ENCODE measurements at places on chromosomes 1 and 21.

- DNase-seq, result no peak
Observed at GRCh38 chr1:99347041-99347684, 82.9 kb downstream of the PLPPR4 start.

DNA sequence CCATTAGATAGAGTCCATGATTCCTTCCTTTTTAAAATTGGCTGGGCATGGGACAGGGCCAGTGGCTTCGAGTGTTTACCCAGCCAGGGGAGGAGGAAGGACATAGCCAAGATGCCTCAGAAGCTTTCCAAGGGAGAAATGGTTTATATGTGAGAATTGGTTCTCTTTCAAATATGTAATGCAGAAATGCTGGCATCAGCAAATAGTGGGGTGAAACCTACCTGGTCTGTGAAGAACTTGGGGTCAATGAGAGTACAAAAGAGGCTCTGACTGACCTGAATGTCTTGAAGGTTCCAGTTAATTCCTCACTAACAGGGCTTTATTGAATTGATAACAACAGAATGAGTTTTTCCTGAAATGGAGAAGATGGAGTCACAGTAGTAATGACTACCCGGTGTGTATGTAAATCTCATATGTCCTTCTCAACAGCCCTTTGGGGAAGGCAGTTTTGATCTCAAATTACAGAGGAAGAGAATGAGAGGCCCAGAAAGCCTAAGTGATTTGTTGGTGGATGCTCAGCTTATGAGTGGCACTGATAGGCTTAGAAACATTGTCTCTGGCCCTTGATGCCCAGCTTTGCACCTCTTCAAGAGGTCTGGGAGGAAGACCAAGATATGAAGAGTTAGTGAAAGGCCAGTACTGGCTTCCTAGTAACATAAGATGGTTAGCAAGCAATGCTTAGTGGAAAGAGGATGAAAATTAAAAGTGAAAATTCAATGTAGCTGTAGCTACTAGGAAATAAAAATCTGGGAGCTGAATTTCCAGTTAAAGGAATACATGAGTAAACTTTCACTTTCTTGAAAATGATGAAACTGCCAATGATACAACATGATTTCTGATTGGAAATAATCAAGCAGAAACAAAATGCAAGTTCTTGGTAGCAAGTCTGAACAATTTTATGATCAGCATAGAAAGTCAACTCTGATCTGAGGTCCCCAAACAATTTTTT, 2.7 kb downstream of the ATF3 start:
- no peak for DNase-seq

- no peak for DNase-seq
Observed at GRCh38 chr21:42760951-42761751, 107.7 kb downstream of the PDE9A start.

DNA sequence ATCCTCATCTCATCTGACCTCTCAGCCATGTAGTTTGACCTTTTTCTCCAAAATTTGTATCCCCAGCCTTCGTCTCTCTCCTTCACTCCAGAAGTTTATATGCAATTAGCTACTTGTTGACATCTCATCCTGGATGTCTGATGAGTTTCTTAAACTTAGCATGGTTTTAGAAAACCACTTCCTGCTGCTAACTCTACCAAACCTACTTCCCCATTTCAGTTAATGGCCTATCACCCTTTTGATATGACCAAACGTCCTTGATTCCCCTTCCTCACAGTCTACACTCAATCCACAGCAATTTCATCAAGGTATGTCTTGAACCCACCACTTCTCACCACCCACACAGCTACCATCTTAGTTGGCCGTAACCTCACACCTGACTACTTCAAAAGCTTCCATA, 121.9 kb downstream of the LRRC40 start:
- DNase-seq, result no peak

DNA sequence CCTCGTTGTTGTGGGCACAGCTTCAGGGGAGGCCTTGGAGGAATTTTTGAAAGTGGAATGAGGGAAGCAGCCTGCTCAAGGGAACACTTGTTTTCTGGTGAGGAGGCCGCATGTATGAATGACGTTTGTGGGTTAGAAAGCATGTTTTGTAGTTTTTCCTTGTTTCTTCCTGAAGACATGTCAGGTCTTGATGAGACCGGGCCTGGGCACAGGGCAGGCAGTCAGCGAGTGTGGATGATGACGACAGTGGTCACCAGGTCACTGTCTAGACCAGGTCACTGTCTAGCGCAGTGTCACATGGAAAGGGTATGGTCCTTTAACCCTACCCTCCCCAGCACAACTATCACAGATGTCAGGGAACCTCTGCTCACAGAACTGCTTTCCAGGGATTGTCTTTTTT, 7.3 kb downstream of the PSEN2 start:
- DNase-seq, result no peak

GRCh38 chr1:186790101-186790500, 38.6 kb upstream of the PLA2G4A start:
- no peak for DNase-seq

DNA sequence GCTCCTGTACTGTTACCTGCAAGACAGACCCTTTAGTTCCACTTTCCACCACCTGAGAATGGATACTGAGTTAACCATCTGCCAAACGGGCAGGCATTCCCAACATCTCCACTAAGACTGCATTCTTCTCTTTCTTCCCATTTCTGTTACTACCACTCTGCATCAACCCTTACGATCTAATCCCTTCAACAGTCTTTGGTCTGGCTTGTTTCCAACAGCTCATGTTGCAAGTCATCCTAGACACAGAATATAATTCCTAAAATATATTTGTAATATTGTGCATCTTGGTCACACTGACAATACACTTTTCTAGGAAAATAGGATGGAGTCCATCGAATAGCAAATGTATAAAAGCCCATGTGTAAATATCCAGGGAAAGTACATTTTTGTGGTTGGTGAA, 166.7 kb downstream of the SIPA1L2 start:
- DNase-seq, result no peak

DNA sequence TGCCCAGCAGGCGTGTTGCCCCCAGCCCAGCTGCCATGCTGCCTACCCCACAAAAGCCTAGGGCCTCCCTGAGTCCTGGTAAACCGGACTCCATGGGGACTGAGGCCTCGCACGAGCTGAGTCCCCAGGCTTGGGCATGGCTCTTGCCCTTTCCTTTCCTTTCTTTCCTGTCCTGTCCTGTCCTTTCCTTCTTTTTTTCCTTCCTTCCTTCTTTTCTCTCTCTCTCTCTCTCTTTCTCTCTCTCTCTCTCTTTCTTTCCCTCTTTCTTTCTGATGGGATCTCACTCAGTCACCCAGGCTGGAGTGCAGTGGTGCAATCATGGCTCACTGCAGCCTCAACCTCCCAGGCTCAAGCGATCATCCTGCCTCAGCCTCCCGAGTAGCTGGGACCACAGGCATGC, 104.4 kb downstream of the SPSB1 start:
- no peak for DNase-seq

- DNase-seq, result no peak
Observed at GRCh38 chr21:43727519-43728153, 8.7 kb downstream of the PDXK start.

- DNase-seq, result no peak
Observed at GRCh38 chr1:17572264-17572985, 32.9 kb downstream of the ARHGEF10L start.

GRCh38 chr21:26954662-26955121, 12.2 kb downstream of the ADAMTS5 start:
- DNase-seq, result no peak

GRCh38 chr1:221549815-221550214, 192.1 kb downstream of the DUSP10 start:
- DNase-seq, result no peak

GRCh38 chr1:30638811-30639210, 84.6 kb downstream of the MATN1 start:
- DNase-seq, result no peak

DNA sequence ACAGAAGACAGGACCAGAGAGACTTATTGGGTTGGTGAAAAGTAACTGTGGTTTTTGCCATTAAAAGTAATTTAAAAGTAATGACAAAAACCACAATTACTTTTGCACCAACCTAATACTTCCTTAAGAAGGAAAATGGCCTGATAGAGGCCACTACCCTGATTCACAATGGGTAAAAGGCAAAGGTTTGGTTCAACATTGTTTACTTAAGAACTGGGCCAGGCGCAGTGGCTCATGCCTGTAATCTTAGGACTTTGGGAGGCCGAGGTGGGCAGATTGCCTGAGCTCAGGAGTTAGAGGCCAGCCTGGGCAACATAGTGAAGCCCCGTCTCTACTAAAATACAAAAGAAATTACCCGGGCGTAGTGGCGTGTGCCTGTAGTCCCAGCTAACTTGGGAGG, 48.2 kb upstream of the RCOR3 start:
- DNase-seq, result no peak

- DNase-seq, result no peak
Observed at GRCh38 chr21:40853956-40854688, 7.2 kb upstream of the DSCAM start.

DNA sequence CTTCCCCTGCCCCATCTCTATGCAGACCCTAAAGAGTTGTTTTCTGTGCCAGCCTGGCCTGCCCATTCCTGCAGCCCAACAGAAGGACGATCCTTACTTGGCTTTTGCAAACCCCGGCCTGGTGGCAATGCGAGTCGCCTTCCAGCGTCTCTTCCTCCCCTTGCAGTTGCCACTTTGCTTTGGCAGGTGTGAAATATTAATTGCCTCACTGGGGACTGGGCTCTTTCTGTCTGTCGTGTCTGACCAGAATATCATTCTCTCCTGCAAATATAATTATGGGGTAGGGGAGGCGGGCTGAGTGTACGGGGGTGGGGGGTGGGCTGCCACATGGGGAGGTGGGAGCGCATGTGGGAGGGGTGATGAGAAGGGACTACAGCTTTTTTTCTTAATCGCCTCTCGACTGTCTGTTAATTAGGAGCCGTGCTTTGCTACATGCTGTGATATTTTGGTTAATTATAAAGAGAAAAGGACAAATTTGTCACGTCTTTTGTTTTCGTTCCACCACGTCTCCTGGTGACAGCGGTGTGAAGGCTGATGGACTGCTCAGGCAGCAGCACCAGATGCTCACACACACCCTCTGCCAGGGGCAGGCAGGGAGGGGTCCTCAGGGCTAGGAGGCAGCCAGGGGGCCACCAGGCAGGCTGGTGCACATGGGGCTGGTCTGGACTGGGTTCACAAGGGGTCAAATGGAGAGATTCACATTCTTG, 80.1 kb upstream of the CD34 start:
- no peak for DNase-seq

DNA sequence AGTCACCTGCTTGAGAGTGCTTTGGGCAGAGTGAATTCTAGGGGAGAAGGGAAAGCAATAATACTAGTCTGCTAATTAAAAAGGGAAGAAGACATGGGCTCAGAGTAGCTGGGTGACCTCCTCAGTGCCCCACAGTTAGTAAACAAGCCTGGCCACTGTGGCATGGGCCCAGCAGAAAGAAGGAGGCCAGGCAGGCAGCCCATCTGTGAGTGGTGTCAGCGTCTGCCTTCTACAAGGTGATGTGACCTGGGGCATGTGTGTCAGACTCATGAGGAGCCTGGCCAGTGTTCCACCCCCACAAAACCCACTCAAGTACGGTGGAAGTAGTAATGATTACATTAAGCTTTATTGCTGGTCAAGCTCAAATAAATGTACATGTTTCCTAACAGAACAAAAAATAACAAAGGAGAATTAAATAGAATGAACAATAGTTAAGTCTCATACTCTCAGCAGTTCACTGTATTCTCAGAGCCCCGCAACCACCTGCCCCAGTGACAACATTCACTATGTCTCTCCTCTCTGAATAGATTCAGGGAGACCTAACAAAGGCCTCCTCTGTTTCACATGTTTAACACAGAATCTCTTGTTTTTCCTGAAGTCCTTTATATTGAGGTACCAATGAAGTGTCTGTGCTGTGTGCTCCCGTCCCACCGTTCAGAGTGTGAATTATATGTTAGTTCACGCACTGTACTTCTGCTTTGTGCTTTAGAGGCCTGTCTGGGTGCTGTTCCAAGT, 32.5 kb downstream of the SLC22A15 start:
- no peak for DNase-seq

GRCh38 chr21:36236052-36236730, 79.6 kb downstream of the DOP1B start:
- no peak for DNase-seq

GRCh38 chr21:15009837-15010363, 54.9 kb downstream of the NRIP1 start:
- no peak for DNase-seq

- no peak for DNase-seq
Observed at GRCh38 chr1:87686136-87686495, 357.4 kb downstream of the LMO4 start.

- DNase-seq, result no peak
Observed at GRCh38 chr1:8307628-8308027, 10.3 kb upstream of the SLC45A1 start.

DNA sequence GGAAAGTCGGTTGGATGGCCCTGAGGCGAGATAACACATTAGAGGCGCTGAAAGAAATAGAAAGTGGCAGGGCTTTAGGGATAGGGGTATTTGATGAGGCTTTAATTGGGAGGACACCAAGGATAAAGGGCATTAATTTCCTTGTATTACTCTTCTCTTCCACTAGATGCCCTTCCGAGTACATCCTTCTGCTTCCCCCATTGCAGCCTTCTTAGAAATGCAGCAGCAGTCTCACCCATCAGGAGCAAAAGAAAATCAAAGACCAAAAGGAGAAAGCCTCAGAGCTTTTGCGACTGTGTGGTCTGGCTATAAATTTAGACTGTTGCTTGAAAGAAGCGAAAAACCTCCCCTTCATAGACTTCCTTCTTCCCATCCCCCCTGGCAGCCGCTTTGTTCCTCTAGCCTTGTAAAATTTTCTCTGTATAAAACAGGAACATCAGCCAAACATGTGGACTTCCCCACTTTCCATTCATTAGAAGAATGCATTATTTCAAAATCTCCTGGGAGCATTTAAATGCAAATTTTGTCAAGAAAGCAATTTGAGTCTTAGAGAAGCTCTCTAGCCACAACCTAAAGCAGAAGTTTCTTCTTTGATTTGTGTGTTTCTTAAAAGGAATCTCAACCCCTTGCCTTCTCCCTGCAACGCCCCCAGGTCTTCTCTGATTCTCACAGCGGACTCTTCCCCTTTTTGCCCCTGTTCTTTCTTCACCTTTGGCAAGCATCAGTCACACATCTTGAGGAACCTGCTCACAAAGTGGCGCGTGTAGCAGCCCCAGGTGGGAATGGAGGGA, 76.6 kb downstream of the NDUFS5 start:
- DNase-seq, result no peak

GRCh38 chr1:99497690-99498089, 148.2 kb upstream of the PALMD start:
- DNase-seq, result no peak

- DNase-seq, result no peak
Observed at GRCh38 chr1:219236933-219237610, 63.4 kb downstream of the LYPLAL1 start.

DNA sequence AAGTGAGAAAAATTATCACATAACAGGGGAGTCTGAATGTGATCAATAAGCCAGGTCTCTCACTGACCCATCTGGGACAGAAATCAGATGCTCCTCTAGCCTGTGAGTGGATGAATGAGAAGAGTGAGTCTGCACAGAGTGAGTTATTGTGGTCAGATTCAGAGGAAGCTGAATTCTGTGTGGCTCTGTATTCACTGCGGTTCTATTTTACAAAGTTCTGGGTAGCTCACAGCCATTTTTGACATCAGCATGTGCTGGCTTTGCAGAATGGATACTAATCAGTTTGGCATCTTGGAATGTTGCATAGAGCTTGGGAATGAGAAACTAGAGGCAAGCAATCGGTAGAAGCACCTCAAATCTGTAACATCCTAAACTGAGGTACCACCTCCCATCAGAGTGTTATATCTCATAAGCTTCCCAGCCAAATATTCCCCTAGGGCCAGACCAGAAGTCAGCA, 3.8 kb downstream of the COLGALT2 start:
- DNase-seq, result no peak

GRCh38 chr1:43942411-43942810, 4.3 kb upstream of the IPO13 start:
- no peak for DNase-seq

- no peak for DNase-seq
Observed at GRCh38 chr1:15210651-15211375, 36.2 kb upstream of the FHAD1 start.
